Neural progenitor cell (in vitro differentiated cells): ENCODE measurements at places on chromosomes 5 and 9.

DNA sequence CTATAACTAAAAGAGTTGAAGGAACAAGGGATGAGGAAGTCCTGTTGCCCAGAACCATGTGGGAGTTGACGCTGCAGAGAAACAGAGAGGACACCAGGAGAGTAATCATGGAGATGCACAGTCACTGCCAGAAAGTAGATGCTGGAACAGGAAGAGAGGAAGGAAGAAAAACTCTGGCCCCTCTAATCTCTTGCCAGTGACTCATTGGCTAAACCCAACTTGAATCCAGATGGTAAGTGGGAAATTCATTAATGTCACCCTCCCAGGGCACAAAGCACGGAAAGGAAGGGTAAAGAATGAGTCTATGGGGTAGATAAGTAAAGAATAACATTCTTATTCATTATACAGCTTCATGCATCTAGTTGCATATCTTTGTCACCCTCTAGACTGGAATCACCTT lies 631.9 kb downstream of the PRELID2 start:
- H3K27me3 ChIP-seq, result no peaks in the 10 kb centered on the region
- no peak for DNase-seq
- H3K36me3 ChIP-seq, result no peaks in the 10 kb centered on the region
- H3K4me1 ChIP-seq, result no peaks in the 10 kb centered on the region
- no peak overlapping the region for H3K27ac ChIP-seq

DNA sequence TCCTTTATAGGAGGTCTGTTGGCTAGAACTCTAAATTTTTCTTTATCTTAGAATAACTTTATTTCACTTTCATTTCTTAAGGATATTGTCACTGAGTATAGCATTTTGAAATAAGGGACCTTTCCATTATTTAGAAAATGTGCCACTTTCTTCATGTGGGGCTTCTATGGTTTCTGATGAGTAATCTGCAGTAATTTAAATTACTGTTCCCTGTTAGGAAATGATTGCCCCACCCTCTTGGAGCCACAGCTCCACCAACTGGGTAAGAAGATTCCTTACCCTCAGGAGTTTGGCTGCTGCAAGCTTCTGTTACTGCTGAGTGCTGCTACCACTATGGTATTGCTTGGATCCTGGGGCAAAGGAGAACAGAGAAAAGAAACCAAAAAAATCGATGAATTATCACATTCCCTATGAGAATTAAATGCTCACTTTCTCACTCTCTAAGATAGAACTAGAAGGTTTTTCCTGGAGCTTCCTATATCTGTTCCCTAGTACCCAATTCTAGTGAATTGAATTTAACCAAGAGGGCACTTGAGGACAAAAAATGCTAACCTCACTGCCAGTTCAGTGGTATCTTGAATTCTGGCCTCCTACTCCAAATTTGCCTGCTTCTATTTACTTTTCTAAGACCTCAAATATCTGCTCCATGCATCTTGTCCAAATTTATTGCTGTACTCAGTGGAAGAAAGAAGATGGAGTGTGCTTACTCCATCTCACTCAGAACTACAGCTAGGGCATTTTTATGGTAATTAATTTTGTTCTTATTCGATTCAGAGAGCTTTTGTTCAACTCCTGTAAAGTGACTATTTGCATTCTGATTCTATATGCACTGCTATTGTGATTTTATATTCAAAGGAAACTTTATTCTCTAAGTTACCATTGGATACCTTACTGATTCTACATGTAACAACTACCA lies 2111.3 kb downstream of the MAT2B start:
- no peak overlapping the region for H3K27ac ChIP-seq
- no peak overlapping the region for H3K4me3 ChIP-seq
- H3K27me3 ChIP-seq, result no peaks in the 10 kb centered on the region
- peak; percentile 25 for DNase-seq

DNA sequence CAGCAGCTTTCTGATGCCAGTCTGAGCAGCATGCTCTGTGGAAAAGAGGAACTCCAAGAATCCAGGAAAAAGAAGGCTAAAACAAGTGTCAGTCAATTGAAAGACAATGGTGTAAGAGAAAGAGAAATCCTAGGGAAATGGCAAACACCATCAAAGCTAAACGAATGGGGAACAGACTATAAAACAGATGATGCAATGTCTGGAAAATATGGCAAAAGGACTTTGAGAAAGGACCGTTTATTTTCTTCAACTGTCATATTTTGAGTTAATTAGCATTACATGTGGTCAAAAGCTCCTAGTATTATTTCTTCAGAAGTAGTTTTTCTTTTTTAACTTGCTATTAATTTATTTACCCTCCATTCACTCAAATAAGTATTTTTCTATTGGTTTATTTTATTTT lies 465.2 kb downstream of the LRRC70 start:
- DNase-seq, result no peak
- H3K4me1 ChIP-seq, result peaks cover 10% of the 10 kb centered on the region
- H3K4me3 ChIP-seq, result no peak overlapping the region
- H3K27me3 ChIP-seq, result no peaks in the 10 kb centered on the region
- no peaks in the 10 kb centered on the region for H3K36me3 ChIP-seq

GRCh38 chr5:88248094-88248493 lies 20.6 kb downstream of the TMEM161B start:
- no peak for DNase-seq
- no peaks in the 10 kb centered on the region for H3K27me3 ChIP-seq
- H3K27ac ChIP-seq, result peak overlapping the region; percentile 72
- H3K4me1 ChIP-seq, result peaks cover 17% of the 10 kb centered on the region
- no peak overlapping the region for H3K4me3 ChIP-seq
- no peaks in the 10 kb centered on the region for H3K36me3 ChIP-seq

DNA sequence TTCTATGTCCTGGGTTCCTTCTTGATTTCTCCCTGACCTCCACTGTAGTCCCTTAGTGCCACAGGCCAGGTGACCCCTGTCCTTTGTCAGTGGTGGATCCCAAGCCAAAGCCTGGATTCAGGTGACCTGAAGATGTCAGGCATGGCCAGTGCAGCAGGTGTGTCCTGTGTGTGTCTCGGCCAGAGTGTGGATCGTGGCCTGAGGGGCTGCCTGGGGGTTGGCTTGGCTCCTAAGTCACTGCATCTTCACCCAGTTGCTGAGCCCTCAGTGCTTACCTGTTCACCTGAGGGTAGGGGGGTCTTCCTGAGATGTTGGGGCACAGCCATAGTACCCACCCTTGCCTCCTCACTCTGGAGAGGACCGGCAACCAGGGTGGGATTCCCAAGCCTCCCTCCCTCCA lies 61.8 kb upstream of the PITX1 start:
- H3K27me3 ChIP-seq, result peaks cover 12% of the 10 kb centered on the region
- H3K4me1 ChIP-seq, result peaks cover 9% of the 10 kb centered on the region

GRCh38 chr9:121261107-121261460 lies 6.9 kb upstream of the GSN start:
- H3K27ac ChIP-seq, result no peak overlapping the region
- H3K4me1 ChIP-seq, result peaks cover 41% of the 10 kb centered on the region
- DNase-seq, result peak; percentile 90
- H3K27me3 ChIP-seq, result peaks cover 39% of the 10 kb centered on the region
- no peaks in the 10 kb centered on the region for H3K36me3 ChIP-seq

GRCh38 chr9:134291452-134291881 lies 34.8 kb upstream of the RXRA start:
- DNase-seq, result no peak
- no peak overlapping the region for H3K27ac ChIP-seq
- H3K36me3 ChIP-seq, result no peaks in the 10 kb centered on the region
- no peak overlapping the region for H3K4me3 ChIP-seq
- no peaks in the 10 kb centered on the region for H3K27me3 ChIP-seq

DNA sequence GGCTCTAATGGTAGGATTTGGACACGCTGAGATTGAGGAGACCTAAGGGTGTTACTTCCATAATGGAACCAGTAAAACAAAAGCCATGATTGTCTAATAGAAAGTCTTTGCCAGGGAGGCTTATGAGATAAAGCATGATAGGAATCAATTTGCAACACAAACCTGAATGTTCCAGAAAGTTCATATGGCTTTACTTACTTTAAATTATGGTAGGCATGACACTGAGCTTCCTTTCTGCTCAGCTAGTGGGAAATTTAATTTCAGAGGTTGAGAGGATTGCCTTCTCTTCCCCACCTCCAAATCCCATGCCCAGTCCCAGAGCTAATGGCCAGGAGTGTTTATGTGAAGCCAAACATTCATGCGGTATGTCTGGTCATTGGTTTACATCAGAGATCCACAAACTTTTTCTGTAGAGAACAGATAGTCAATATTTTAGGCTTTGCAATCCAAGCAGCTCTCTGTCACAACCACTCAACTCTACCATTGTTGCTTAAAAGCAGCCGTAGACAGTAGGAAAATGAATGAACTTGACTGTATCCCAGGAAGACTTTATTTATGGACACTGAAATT lies 114.5 kb downstream of the UGCG start:
- H3K4me3 ChIP-seq, result no peak overlapping the region
- no peak overlapping the region for H3K27ac ChIP-seq
- peaks cover 10% of the 10 kb centered on the region for H3K4me1 ChIP-seq
- no peaks in the 10 kb centered on the region for H3K27me3 ChIP-seq
- H3K36me3 ChIP-seq, result no peaks in the 10 kb centered on the region

- H3K4me3 ChIP-seq, result no peak overlapping the region
- H3K27ac ChIP-seq, result no peak overlapping the region
- H3K36me3 ChIP-seq, result peaks cover 4% of the 10 kb centered on the region
Observed at GRCh38 chr5:151052836-151053235, 28.0 kb downstream of the TNIP1 start.

GRCh38 chr5:123116757-123117156 lies 27.7 kb downstream of the PRDM6 start:
- no peak overlapping the region for H3K27ac ChIP-seq
- peaks cover 32% of the 10 kb centered on the region for H3K4me1 ChIP-seq
- peak; percentile 32 for DNase-seq
- H3K27me3 ChIP-seq, result no peaks in the 10 kb centered on the region

- no peak overlapping the region for H3K4me3 ChIP-seq
- H3K27ac ChIP-seq, result no peak overlapping the region
- H3K27me3 ChIP-seq, result no peaks in the 10 kb centered on the region
- no peaks in the 10 kb centered on the region for H3K4me1 ChIP-seq
- no peak for DNase-seq
- H3K36me3 ChIP-seq, result peaks cover 3% of the 10 kb centered on the region
Observed at GRCh38 chr5:43623048-43623680, 20.2 kb downstream of the NNT start.

DNA sequence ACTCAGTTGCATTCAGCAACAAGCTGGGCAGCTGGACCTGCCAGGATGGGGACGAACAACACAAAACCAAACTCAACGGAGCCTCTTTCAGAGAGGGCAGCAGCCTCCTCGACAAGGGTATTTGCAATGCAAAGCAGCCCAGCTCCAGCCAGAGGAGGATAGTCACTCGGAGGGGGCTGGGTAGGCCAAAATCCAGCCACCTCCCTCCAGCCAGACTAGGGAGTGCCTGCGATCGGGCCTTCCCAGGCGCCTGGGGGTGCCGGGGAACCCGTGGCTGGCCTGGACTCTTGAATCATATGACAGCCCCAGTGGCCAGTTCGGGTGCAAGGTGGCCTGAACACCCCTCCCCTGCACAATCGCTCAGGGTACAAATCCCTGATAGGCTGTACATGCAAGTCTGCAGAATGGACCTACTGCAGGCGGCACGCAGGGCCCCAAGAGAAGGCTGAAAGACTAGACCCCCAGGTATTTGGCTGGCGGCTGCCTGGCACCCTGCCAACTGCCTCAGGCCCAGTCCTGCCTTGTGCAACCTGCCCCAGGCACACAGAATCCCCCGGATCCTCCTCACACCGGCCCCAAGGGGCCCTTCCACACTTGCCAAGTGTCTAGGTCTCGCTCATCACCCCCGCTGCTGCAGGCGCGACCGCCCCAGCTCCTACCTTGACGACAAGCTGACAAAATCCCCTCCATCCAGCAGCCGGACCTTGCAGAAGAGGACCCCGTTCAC lies 1.3 kb downstream of the EEIG1 start:
- no peaks in the 10 kb centered on the region for H3K27me3 ChIP-seq
- H3K27ac ChIP-seq, result no peak overlapping the region
- DNase-seq, result peak; percentile 68
- H3K36me3 ChIP-seq, result no peaks in the 10 kb centered on the region

- DNase-seq, result no peak
- peaks cover 8% of the 10 kb centered on the region for H3K4me1 ChIP-seq
- no peak overlapping the region for H3K4me3 ChIP-seq
Observed at GRCh38 chr9:4012441-4012840, 287.4 kb downstream of the GLIS3 start.

DNA sequence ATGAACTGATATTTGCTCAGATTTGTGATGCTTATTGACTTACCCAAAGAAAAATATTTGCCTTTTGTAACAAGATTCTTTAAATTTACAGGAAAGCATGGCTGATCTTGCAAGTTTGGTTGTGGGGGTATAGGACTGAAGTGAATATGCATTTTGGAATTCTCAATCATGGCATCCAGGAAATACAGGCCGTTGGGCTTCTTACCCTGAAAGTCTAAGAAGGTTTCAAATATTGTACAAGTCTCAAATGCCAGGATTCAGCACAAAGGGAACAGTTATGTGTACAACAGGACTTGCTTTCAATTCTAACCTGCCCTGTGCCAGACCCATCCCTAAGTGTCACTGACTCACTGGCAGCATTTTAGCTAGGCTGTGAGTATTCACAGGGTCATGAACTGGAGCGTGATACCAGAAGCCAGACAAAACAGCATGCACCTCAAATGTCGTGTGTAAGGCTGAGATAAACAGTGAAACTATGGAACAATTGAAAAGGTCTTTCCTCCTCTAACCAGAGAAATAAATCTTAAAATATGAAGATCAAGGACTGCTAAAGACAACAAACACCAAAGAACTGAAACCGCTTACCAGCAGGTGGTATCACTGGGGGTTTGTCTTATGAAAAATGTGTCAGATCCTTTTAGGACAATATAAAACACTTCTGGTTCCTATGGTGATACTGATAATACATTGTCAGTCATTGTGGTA lies 168.6 kb upstream of the RGMB start:
- H3K4me1 ChIP-seq, result peaks cover 31% of the 10 kb centered on the region
- peak; percentile 5 for DNase-seq
- H3K4me3 ChIP-seq, result no peak overlapping the region
- H3K27ac ChIP-seq, result no peak overlapping the region
- no peaks in the 10 kb centered on the region for H3K36me3 ChIP-seq

DNA sequence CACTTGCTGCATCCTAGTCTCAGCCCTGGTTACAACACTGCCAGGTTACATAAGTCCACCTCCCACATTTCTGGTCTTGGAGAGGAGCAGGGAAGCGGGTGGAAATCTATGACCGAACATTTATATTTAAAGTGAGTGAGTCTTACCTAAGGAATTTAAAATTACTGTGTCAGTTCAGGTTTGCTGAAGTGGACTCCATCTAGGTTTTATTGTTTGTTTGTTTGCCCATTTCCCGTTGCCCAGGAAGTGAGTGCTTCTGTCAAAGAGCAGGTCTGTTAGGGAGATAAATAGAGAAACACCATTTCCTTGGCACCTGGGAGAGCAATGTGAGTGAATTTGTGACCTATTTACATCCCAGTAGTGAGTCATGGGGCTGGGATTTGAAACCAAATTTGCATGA lies 179.5 kb downstream of the KIF4B start:
- peaks cover 14% of the 10 kb centered on the region for H3K4me1 ChIP-seq
- no peak for DNase-seq
- H3K27me3 ChIP-seq, result no peaks in the 10 kb centered on the region
- no peaks in the 10 kb centered on the region for H3K36me3 ChIP-seq

DNA sequence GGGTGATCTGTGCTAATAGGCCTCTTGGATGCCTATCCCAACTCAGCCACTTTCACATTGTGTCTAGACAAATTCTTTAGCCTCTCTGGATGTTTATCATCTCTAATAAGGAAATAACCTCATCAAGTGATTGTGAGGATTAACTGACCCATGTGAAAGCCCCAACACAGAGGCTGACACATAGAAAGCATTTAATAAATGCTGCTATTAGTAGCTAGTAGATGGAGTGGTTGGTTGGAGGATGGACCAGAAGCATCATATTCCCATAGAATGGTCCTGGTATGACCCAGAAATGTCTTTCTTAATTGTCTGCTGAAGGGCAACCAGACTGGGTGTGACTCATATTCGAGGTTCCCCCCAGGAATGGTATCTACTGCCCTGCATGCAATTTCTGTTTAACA lies 124.4 kb downstream of the PIK3R1 start:
- no peak for DNase-seq
- peaks cover 5% of the 10 kb centered on the region for H3K4me1 ChIP-seq
- no peak overlapping the region for H3K27ac ChIP-seq
- H3K36me3 ChIP-seq, result no peaks in the 10 kb centered on the region
